Esophagus squamous epithelium (tissue), 5 donors: ENCODE measurements at places on chromosomes 11 and 22.

DNA sequence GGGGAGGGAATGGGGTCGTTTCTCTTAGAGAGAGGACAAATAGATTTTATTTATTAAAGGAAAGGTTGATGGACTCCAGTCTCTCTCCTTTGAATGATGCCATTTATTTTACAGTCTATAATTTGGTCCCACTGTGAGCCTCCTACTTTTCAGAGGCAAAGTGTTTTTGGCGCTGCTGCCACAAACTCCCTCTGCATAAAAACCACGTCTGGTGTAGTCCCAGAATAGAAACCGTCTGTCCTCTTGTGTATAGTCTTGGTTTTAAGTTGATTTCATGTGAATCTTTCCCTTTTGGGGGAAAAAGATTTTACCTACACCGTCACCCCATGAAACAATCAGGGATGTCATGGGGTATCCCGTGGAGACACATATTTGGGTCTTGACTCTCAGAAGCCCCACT is 143.6 kb upstream of the SEZ6L start:
- no peak for DNase-seq

- no peak for DNase-seq
These were observed 781 bp downstream of the SIDT2 start for GRCh38 chr11:117179048-117179999.

DNA sequence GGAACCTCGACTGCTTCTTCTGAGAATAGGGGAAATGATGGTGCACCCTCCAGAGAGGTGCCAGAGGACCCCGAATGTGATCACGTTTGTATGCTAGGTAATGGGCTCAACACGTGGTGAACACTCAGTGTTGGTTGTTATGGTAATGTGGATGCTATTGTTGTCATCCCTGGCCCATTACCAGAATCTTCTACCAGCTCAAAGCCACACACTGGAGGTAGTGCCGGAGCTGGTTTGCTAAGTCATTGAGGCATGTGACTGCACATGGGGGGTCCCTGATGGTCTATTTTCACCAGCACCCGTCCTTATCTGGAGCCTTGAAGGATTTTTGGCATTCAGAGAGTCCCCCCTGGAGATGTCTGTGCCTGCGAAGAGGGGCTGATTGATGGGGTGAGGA is 119.1 kb upstream of the CD82 start:
- no peak for DNase-seq

- no peak for DNase-seq
These were observed 20.3 kb downstream of the CLDN5 start for GRCh38 chr22:19503869-19504268.

GRCh38 chr11:6794639-6795038 is 4.8 kb downstream of the OR6A2 start:
- DNase-seq, result no peak

DNA sequence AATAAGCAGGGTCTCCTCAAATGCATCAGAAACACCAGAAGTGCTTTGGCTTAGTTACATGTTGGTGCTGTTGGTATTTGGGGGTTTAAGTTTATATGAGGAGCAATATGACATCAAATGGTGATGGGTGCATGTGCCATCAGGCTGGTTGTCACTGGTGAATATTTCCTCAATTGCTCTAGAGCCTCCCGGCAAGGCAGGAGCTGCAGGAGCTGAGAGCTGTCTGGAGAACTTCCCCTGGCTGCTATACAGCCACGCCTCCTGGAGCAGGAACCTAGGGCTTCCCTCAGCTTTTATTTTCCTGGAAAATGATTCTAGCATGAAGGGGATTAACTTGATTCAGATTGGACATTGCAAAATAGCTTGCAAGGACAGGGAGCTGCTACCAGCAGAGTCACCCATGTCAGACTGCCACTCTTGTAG is 15.8 kb downstream of the IGLL5 start:
- DNase-seq, result no peak

GRCh38 chr11:2186669-2187279 is 15.2 kb upstream of the TH start:
- DNase-seq, result no peak

DNA sequence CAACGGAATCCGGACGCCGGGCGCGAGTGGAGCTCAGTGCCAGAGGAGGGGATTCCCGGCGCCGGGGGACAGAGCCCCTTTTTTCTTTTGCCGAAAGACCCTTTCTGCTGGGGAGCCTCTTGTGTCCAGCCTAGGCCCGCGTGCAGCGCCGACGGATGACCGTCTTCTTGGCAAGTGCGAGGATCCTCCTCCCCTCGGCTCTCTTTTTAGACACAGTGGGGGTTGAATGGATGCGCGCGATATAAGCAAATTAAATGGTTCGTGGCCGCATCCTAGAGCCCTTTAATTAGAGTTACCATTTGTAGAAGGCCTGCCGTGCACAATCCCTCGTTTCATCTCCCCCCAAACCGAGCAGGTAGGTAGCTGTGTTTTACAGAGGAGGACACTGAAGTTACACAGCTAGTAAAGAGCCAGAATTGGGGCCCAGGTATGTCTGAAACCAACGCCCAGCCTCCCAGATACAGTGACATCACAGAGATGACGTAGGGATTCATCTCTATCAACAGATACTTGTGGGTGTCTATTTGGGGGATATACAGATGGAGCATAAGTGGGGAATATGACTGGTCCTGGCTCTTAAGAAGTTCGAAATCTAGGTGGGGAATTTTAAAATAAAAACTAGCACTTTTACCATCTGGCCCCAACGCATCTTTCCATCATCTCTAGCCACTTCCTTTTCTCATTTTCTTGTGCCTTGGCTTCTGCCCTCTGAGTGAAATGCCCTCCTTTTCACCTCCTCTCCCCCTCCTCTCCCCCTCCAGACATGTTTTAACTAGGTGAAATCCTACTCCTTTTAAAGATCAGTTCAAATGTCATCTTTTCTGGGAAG is 875 bp downstream of the TCP11L1 start:
- no peak for DNase-seq

DNA sequence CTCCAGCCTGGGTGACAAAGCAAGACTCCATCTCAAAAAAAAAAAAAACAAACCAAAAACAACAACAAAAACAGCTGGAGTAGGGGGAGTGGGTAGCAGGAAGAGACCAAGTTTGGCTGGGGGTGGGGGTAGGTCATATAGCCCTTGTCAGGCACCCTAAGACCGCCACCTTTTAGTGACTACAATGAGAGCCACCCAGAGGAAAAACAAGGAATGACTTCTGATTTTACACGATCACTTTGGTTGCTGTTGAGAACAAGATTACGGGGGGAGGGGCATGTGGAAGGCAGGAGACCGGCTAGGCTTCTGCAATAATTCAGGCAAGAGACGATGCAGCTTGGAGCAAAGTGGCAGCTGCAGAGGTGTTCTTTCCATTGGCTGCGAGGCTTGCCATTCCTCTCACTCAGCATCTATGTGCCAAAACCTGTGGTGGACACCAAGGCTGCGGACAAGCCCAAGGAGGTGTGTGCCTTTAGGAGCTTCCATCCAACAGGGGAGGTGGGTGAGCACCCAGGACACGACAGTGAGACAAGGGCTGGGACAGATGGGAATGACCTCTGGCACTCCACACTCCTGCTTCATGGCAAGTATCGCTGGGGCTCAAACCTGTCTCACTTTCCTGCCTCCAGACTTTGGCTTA is 1.7 kb downstream of the RPS19BP1 start:
- no peak for DNase-seq

GRCh38 chr11:57237204-57237681 is at the start of gene APLNR:
Gene APLNR (minus strand): TSS chr11:57237250. CDS start chr11:57237004, 246 bp downstream.
- DNase-seq, result no peak

- no peak for DNase-seq
These were observed 8.0 kb downstream of the SYT12 start for GRCh38 chr11:67030976-67031375.

- DNase-seq, result no peak
These were observed 94.3 kb downstream of the GAB2 start for GRCh38 chr11:78323363-78323762.

GRCh38 chr11:102757823-102758549 is 22.4 kb downstream of the MMP10 start:
- no peak for DNase-seq

DNA sequence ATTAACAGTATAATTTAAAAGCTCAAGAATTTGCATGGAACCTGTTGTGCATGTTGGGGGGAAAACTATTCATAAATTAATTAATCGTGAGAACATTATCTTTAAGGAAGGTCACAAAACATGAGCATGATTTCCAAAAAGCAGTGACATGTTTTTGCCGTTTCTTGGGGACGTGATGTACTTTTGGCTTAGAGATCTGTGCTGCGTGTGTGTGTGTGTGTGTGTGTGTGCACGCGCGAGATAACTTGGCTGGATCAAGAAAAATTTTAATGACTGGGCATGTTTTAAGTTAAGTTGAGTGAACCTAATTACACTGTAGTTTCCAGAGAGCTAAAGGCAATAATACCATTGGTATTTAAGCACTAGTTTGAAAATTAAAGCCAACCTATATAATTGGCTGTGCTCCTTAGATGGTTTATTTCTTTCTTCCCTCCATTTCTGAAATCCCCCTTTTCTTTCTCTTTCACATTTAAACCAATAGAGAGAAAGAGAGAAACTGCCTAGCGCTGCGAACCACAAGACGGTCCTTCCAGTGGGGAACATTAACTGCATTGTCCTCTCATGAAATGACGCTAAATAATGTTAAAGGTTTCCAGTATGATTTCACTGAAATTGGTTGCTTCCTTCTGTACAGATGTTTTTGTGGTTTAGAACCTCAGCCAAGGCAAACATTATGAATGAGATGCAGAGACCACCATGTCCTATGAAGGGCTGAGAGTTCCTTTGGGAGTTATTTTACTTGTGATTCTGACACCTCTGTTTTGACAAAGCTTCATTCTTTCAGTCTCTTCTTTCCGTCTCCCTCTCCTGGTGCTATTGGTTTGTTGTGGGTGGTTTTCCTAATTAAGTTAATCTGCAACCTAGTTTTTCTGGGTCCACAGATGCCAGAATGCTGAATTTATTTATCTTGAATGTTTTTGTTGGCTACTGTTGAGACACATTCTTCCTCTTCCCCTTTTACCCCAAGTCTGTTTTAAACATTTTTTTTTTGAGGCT is 51.7 kb downstream of the ZBTB16 start:
- DNase-seq, result no peak

DNA sequence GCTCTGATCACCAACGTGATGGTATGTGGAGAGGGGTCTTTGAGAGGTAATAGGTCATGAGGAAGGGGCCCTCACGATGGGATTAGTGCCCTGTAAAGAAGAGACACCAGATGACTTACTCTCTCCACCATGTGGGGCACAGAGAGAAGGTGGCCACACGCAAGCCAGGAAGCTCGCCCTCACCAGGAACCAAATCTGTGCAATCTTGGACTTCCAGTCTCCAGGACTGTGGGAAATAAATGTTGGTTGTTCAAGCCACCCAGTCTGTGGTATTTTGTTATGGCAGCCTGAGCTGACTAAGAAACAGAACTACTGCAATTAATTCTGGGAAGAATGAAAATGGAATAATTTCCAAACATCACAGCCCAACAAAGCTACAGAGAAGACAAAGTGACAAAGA is 117.5 kb downstream of the SNX19 start:
- no peak for DNase-seq

DNA sequence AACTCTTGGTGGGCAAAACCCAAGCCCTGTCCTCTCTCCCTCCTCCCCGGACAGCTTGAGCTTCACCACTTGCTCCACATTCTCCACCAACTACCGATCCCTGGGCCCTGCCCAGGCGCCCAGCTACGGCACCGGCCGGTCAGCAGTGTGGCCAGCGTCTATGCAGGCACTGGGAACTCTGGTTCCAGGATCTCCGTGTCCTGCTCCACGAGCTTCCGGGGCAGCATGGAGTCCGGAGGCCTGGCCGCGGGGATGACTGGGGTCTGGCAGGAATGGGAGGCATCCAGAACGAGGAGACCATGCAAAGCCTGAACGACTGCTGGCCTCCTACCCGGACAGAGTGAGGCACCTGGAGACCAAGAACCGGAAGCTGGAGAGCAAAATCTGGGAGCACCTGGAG is 68.9 kb upstream of the RTL6 start:
- no peak for DNase-seq

GRCh38 chr11:65471447-65471891 is 27.4 kb upstream of the MALAT1 start:
- DNase-seq, result no peak

DNA sequence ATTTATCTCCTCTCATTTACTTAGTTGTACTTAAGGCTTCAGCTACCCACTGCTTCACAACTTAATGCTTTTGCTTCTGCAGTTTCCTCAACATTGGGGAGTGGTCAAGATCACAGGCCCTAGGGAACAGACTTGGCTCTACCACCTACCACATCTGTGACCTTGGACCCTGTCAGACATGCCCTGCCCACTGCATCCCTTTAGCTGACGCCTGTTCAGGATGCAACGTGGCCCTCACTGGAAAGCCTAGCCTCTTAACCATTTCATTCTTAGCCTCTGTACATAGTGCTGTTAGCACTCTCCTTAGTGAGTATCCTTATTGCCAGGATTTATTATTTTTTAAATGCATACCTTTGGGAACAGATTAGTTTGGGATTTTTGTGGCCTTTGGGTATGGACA is 34.4 kb downstream of the TNRC6B start:
- DNase-seq, result no peak

- no peak for DNase-seq
These were observed 39.4 kb downstream of the ZBTB16 start for GRCh38 chr11:114098927-114099326.

GRCh38 chr11:65181569-65182257 is at the start of gene CAPN1:
Gene CAPN1 (plus strand): TSS chr11:65181928. CDS start chr11:65182702, 774 bp downstream.
- DNase-seq, result peak; percentile 47

GRCh38 chr22:29310065-29310862 is 3.8 kb downstream of the GAS2L1 start:
- no peak for DNase-seq

DNA sequence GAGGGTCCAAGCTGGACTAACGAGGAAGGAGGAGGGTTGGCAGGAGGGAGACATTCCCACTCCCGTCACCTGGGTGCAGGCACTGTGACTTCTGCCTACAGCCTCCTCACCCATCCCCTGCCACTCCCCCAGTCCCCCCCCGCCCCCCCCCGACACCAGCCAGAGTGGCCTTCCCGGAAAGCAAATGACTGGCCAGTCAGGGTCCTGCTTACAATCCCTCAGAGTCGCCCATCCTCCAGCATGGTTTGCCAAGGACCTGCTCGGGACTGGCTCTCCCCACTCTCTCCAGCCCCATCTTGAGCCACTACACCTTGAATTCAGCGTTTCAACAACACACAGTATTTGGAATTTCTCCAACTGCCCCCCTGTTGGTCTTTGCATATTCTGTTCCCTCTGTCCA is 59.6 kb downstream of the THAP12 start:
- no peak for DNase-seq

- no peak for DNase-seq
These were observed 366.9 kb downstream of the FAT3 start for GRCh38 chr11:92591521-92591920.

- no peak for DNase-seq
These were observed 94.6 kb upstream of the CD82 start for GRCh38 chr11:44470854-44471253.

- DNase-seq, result no peak
These were observed 8.0 kb downstream of the CSDC2 start for GRCh38 chr22:41568811-41569210.

- no peak for DNase-seq
These were observed 86.8 kb downstream of the AMOTL1 start for GRCh38 chr11:94854770-94855633.
